ENCODE measurements at places on chromosomes 13 and 19.

DNA sequence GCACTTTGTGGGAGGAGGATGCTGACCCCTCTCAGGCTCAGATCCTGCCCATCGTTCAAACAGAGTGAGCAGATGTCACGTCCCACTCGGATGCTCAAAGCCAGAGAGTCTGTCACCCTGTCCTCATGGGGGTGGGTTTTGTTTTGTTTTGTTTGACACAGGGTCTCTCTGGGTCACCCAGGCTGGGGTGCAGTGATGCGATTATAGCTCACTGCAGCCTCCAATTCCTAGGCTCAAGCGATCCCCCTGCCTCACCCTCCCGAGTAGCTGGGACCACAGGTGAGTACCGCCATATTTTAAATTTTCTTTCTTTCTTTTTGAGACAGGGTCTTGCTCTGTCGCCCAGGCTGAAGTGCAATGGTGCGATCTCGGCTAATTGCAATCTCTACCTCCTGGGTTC lies 4.0 kb downstream of the ADGRE2 start:
- DNase-seq: no peak

DNA sequence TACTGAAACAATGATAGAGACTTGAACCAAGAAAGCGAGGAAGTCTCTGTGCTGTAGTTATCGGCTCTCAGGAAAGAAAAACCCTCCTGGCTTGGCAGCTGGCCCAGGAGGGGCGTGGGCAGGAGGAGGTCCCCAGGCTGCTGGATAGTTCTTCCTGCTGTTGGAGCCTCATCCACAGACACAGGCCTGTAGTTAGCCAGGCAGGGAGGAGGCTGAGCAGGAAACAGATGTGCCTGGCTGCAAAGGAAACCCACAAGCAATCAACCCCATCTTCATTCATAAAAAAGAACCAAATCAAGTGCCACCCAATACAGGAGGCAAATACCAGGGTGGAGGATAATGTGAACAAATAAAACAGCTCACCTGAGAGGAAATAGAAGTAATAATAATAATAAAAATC lies 86.2 kb downstream of the IRS2 start:
- DNase-seq: peak; percentile 75

DNA sequence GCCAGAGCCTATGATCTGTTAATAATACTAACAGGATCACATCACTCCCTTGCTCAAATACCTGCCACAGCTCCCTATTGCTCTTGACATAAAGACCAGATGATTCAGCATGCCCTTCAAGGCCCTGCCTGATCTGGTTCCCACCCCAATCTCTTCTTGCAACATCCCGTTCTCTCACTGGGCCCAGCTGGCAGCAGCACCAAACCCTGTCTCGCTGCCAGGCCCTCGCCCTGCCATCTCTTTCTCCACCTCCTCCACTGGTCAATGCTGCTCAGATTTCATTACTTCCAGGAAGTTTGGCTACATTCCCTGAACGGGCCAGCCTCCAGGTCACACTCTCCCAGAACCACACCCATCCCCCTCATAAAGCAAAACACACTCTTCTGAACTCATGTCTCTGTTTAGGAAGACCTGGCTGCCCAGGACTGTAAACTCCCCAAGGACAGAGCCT lies 8.6 kb upstream of the BCAT2 start:
- peak; percentile 97 for DNase-seq

DNA sequence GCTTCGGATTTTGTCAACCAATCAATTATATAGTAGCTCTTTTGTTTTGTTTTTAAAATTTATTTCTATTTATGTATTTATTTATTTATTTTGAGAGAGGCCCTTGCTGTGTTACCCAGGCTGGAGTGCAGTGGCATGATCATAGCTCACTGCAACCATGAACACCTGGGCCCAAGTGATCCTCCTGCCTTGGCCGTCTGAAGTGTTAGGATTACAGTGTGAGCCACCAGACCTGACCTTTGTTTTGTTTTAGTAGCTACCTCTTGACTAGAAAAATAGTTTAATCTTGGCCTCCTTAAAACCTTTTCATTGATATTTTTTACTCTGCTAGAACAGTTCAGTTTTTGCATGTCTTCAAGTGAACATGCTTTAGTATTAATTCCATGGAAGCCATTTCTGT lies 15.1 kb downstream of the GARRE1 start:
- no peak for DNase-seq

DNA sequence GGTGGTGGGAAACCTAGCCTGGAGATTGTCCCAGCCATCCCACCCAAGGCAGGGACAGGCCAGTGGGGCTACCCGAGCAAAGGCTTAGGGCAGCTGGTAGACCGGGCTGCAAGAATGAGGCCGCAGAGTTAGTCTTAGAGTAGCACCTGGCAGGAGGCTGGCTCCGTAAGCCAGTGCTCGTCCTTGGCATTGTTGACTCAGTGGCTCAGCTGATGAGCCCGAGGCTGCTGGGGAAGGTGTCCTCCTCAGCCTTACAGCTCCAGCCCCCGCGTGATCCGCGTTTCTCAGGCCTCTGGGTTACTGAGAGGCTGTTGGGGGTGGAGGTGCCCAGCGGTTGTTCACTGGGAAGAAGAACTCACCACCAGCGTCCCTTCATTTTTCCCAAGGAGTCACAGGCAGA lies 24.7 kb downstream of the PPP1R37 start:
- DNase-seq: no peak

DNA sequence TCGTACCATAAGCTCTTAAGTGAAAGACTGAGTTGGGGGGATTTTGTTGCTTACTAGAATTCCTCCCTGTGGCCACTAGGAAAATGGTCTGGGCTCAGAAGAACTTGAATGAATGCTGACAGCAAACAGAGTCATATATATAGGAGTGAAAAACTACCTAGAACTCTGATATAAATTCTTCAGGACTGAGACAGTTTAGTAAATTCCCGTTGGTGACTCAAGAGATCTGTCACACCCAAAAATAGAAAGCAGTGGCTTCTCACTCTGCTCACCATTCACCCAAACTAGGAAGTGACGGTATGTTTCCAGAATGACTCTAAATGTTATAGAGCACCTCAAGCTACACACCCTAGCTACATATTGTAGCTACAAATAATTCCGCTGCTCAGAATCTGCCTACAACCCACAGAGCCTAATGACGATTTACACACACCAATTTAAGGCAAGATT lies 116.2 kb downstream of the TBC1D4 start:
- DNase-seq: no peak

- DNase-seq: no peak
Measured at GRCh38 chr19:5951338-5951861, 26.5 kb downstream of the RANBP3 start.

GRCh38 chr13:65762012-65762411 lies 1468.1 kb downstream of the PCDH9 start:
- DNase-seq: no peak

DNA sequence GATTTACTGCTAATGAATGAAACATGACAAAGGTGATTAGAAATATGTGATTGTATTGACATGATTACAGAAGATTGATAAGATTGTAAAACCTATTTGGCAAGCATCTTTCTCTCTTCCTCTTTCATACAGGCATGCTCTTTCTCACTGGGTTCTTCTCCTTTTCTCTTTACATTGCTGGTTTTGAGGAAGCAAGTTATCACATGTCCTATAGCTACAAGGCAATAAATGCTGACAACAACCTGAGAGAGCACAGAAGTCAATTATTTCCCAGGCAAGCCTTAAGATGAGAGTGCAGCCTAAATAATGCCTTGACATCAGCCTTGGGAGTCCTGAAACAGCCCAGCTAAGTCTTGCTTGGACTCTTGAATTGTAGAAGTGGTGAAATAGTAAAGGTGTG lies 875.0 kb downstream of the SLITRK1 start:
- DNase-seq: no peak

- DNase-seq: no peak
Measured at GRCh38 chr13:95234242-95234641, 67.0 kb downstream of the ABCC4 start.

- DNase-seq: no peak
Measured at GRCh38 chr19:46544651-46545050, 49.0 kb upstream of the PNMA8B start.

- DNase-seq: no peak
Measured at GRCh38 chr19:8665468-8666213, 33.0 kb downstream of the ACTL9 start.

DNA sequence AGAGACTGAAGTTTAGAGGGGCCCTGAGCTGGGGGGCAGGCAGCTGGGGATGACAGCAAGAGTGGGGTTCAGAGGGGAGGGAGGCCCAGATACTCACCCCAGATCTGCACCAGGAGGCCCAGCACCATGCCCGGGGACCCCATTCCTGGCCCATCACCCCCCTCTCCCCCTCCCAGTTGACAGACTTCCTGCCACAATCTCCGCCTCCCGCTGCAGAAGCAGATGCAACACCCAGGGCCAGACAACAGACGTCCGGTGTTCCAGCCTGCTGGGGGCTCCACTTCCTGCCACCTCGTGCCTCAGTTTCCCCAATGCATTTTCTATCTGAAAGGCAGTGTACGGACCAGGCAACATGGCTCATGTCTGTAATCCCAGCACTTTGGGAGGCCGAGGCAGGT lies at the start of gene TMIGD2:
TMIGD2 (minus strand) TSS at position 147 of the 398 bp plus-strand sequence; CDS start at position 143, 4 bp downstream.
- DNase-seq: no peak

- no peak for DNase-seq
Measured at GRCh38 chr13:106917024-106917571, 349.2 kb upstream of the ARGLU1 start.

GRCh38 chr19:35299523-35300338 lies 7.8 kb downstream of the MAG start:
- DNase-seq: no peak

GRCh38 chr13:78709028-78709427 lies 50.1 kb upstream of the OBI1 start:
- no peak for DNase-seq

- no peak for DNase-seq
Measured at GRCh38 chr13:20435616-20436368, 89.9 kb downstream of the CRYL1 start.

DNA sequence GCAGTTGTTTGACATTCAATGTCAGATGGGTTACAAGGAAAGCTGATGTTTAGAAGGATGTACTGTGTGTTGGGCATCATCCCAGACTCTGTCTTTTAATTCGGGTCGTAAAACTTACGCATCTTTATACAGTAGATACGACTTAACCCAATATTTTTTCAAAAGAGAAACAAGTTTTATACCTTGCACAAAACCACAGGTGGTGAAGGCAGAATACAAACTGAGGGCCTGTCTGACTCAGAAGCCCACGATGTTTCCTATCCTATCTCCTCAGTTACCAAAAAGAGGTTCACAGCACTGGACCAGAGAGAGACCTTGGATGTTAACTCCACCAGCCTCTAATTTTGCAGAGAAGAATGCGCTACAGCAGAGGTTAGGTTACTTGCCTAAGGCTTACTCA lies 477.0 kb downstream of the FOXO1 start:
- no peak for DNase-seq

DNA sequence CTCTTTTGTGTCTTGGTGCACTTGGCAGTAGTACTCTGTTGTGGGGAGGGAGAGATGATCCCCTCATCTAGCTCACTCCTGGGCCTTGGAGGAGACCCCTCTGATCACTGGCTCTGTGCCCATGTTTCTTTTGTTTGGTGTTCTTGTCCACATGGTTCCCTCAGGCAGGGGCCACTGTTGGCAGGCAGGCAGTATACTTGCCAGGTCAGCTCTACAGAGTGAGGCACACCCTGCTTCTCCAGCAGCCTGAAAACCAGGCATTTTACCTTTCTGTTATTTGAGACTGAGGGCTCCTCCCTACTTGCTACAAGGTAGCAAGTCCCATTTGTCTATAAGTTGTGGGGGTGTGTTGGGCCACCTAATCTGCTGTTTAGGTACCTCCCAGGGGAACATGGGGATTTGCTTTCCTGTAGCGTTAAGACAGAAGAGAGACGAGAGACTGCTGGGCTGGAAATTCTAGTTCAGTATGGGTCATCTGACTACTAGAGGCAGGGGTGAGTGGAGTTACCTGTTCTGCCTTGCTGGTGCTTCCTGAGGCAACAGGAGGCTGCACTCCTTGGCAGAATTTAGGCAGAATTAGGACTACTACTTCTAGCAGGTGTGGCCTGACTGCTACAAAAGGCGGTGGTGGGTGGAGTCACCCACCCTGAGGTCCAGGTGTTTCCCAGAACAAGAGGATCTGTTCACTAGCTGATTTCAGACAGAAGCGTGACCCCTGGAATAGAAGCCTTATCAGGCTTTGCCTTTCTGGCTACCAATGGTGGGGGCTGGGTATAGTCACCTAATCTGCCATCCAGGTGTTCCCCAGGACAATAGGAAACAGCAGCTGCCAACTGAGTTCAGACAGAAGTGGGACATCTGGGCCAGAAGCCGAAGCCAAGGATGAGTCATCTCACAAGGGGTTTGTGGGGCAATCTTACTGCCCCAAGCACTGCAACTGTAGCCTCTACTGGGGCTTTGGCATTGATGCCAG lies 843.0 kb upstream of the ATXN8OS start:
- DNase-seq: no peak

DNA sequence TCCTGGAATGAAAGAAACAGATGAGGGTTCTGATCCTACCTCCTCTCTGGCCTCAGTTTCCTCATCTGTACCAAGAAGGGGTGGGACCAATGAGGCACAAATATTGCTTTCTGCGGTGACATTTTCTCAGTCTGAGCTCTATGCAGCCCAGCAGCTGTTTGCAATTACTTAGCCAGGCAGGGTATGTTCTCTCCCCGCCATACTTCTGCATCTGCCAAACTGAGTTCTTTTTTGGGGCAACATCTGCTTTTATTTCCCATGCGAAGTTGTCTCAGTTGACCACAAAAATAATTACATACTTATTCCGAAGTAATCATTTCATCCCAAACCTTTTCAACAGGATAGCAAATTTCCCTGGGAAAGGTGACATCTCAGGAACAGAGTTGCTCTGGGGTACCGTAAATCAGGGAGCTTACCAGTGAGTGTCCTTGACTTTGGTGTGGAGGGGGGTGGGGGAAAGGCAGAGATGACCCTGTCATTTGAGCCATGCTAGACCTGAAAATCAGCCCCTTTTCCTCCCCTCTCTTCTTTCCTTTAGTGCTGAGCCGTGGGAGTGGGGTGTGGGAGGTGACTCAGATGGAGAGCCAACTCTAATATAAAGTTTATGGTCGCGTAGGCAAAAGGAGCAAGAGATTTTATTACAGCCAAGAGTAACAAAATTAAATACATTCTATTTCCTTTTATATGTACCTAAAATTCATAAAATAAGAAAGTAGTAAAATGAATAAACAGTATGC lies 165.7 kb upstream of the KL start:
- DNase-seq: no peak

GRCh38 chr19:30678168-30678567 lies 306.0 kb downstream of the ZNF536 start:
- DNase-seq: no peak

GRCh38 chr19:21694171-21694906 lies 73.0 kb downstream of the ZNF100 start:
- DNase-seq: no peak

GRCh38 chr19:55206664-55207500 lies 2.4 kb downstream of the PTPRH start:
- no peak for DNase-seq

DNA sequence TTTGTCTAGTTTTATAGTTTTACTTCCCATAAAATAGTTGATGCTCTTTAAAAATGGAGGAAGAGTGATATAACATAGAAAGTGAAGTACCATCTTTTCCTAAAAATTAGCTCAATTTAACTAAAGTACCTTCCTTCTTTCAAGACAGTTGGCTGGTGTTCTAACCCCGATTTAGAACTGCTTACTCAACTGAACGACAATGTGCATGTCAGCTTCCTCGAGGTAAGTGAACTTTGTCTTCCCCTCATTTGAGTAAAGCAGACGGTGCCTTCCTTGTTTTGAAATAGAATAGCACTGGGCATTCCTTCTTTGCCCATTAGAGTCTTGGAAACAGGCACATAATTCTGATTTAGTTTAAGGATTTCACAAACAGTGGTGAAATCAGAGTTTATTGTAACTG lies 1519.2 kb downstream of the EFNB2 start:
- no peak for DNase-seq
